ENCODE measurements at places on chromosomes 1 and 21.

DNA sequence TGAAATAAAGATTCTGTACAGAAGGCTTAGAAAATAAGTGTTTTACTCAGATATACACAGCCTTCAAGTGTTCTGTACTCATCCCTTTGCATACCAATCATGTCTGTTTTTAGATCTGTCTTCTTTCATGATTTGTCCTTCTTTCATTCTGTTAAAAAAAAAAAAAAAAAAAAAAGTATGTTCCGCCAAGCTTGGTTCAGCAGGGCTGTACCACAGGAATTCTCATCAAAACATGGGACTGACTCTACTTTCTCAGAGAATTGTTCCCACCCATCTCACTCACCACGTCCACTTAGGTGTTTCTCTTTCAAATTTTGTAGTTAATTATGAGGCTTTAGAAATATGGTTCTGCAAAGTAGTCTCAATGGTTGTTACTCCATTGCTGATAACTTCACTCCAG, 119.0 kb downstream of the AK5 start:
- DNase-seq, result no peak

GRCh38 chr1:65259816-65260215, 49.5 kb upstream of the DNAJC6 start:
- DNase-seq, result no peak

DNA sequence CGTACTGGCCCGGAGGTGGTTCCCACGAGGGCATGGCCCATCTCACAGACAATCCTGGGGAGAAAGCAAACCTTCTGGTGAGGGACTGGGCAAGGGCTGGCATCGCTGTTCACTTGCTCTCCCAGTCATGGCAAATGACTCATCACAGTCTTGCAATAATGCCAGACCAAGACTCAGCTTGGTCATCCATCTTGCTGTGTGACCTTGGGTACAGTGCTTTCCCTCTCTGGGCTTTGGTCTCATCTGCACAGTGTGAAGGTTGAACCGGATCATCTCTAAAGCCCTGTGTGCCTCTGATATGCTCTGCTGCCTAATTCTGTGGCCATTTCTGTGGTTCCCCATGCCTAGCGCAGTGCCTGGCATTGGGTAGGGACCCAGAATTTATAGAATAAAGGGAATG, 143.6 kb upstream of the CD34 start:
- DNase-seq, result no peak

- DNase-seq, result no peak
Measured at GRCh38 chr1:150164779-150165178, 15.1 kb downstream of the PLEKHO1 start.

DNA sequence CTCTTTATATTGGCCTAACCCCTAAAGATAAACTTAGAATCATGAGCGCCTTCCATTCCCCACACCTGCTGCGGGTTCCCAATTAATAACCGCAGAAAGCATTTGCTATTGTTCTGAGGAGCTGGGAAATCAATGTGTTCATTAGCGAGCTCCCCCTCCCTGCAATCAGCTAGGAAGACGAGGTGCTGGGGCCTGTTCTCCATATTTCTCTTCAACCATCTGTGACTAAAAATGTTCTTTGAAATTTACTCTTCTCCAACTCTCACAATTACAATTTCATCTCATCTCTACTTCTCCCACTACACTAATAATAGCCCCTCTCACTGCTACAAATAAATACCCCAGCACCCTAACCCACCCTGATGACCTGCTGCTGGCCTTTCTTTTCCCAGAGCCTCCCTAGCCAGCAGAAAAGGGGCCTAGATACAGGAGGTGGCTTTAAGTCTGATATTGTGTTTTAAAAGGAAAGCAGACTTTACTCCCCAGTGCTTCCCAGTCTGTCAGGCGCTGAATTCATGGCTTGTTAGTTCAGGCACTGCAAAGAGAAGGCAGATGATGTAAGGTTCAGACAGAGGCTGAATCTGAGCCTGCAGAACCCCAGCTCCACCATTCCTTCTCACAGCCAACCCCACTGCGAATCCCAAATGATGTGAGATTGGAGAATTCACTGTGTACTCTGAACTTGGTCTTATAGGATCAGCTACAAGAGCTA, 477.5 kb upstream of the DAB1 start:
- no peak for DNase-seq

DNA sequence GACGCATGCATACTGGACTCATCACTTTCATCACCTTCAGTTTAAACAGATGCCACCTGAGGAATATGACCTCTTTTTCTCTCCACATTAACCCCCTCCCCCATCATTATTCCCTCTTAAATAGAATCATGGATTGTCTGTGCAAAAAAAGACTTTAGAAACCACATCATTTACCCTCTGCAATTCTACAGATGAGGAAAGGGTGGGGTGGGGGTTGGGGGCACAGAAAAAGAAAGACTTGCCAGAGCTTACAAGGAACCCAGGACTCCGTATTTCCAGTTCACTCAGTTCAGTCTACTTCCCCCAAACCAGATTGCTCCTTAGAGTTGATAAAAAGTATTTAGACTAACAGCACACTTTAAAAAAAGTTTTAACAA, 26.2 kb upstream of the NFIA start:
- no peak for DNase-seq

GRCh38 chr1:59261537-59261936, 35.4 kb upstream of the FGGY start:
- no peak for DNase-seq

DNA sequence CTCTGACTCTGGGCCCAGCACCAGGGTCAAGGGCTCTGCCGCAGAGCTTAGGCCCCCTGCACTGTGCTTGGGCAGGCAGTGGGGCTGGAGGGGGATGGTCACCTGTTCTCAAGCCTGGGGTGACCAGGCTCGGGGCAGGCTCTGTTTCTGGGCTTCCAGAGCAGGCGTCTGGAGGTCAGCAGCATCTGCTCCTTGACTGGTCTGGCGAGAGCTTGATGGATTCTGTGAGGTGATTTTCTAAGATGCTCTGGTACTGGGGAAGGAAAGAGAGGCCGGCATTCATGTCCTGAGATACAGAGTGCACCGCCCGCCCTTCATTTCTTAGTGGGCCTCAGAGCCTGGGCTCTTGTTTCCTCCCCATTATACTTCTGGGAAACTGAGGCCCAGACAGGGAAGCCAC, 24.5 kb downstream of the RAB7B start:
- no peak for DNase-seq

- DNase-seq, result no peak
Measured at GRCh38 chr1:98661544-98662355, at the start of gene SNX7. SNX7 (plus strand) TSS chr1:98661721; CDS start chr1:98661732, 11 bp downstream.

DNA sequence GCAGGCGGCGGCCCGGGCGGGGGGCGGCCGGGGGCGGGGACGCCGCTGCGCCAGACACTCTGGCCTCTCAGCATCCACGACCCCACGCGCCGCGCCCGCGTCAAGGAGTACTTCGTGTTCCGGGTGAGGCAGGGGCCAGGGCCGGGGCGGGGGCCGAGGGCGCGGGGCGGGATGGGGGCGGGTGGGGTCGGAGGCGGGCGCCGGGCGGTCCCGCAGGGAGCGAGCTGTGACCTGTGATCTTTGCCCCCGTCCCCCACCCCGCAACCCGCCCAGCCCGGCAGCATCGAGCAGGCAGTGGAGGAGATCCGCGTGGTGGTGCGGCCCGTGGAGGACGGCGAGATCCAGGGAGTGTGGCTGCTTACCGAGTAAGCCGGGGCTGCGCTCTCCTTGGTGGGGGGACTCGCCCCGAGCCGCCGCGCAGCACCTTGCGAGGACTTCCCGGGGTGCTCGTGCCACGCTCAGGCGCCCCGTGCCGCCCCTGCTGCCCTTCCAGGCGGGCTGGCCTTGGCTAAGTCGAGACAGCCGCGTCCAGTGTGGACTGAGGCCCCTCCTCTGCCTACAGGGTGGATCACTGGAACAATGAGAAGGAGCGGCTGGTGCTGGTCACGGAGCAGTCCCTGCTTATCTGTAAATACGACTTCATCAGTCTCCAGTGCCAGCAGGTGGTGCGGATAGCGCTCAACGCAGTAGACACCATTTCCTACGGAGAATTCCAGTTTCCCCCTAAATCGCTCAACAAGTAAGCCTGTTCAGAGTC, 514 bp downstream of the TPRG1L start:
- peak; percentile 19 for DNase-seq

- DNase-seq, result no peak
Measured at GRCh38 chr1:47985018-47985417, 12.2 kb downstream of the TRABD2B start.

DNA sequence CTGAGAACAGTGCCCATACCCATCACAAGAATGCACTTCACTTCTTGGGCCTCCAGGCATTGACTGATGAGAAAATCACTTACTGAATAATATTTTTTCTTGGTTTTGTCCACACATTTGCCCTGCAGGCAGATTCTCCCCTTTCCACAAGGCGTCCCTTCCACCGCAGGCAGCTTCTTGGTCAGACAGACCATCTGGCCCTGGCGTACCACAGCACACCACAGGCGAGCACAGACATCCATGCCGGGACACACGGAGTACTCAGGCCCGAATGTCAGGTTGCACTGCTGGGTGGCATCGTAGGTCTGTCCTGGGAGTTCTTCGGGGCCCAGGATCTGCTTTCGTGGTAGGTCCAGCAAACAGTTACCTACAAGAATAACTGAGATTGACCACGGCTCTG, 32.5 kb downstream of the ADAMTS5 start:
- DNase-seq, result no peak

GRCh38 chr1:45530632-45531135, 9.0 kb upstream of the PRDX1 start:
- no peak for DNase-seq

DNA sequence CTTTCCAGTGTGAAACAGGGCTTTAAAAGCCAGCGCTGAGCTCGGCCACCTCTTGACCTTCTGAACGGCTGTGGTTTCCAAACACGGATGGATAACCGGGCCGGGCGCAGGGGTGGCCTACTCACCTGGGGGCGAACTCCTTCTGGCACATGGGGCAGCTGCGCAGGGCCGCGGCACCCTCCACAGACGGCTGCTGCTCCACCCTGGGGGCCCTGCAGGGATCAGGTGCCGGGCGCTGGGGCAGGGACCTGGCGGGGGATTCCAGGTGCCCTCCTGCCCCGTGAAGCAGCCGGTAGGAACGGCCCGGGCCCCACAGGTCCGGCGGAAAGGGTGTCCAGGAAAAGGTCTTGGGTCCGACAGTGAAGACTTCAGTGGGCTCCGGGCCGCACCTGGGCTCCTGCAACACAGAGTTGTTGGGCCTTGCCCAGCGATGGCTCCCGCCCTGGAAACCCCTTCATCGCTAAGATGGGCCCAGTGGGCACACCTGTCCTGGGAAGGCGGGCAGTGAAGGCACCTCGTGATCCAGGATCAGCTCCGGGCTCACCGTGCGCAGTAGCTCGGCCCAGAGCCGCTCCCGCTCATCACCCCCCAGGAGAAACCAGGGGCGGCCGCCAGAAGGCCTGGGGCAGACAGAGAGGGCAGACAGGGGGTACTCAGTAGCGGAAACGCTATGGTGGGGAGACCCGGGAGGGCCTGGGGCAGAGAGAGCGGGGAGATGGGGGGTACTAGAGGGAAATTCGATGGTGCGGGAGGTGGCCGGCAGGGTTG, 874 bp downstream of the FAAP20 start:
- DNase-seq, result no peak

DNA sequence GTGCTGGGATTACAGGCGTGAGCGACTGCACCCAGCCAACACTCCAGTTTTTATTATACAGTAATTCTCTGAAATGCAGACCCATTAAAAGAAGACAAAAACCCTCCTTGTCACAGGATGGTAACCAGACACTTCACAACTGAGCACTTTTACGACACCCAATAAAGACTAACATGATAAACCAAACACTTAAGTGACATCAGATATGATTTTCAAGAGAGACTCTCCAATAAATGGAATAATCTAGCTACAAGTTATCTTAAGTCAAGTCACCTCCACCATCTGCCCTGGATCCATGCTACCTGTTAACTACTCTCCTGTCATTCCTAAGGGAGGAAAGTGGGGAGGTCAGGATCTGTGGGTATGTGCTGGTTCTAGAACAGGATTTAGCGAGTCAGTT, 5.6 kb downstream of the GNG12 start:
- no peak for DNase-seq

GRCh38 chr1:215290018-215290417, 207.5 kb downstream of the KCNK2 start:
- DNase-seq, result no peak

- DNase-seq, result no peak
Measured at GRCh38 chr21:39037807-39038405, 145.3 kb downstream of the PSMG1 start.
